ENCODE measurements at places on chromosomes 7 and 10.

DNA sequence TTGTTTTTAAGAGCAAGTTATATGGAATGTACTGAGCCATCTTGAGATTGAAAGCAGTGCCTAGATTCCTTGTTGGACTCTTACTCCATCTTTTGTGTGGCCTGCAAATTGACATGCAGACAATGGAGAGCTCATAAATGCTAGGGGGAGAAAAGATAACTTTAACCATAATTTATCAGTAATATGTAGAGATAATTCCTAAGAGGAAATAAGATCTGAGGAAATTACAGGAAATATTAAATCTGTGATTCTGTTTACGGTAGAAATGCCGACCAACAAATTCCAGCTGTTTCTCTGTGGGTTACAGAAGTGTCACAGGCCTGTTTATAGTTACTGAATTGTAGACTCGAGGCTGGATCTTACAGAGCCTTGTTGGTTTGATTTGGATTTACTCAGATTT lies 348.0 kb downstream of the SUGCT start:
- DNase-seq = no peak

- no peak for DNase-seq
Observed at GRCh38 chr7:147700702-147701101, 889.9 kb upstream of the C7orf33 start.

GRCh38 chr10:93272884-93273675 lies 199.4 kb downstream of the CYP26A1 start:
- DNase-seq = no peak

DNA sequence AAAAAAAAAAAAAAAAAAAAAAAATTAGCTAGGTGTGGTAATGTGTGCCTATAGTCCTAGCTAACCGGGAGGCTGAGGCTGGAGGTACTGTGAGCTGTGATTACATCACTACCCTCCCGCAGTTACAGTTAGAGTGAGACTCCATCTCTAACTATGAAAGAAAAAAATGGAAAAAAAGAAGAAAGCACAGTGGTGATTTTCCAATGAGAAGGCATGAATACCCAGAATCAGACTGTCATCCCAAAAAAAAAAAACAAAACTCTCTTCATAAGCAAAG lies 269.9 kb upstream of the MKLN1 start:
- DNase-seq = no peak

- no peak for DNase-seq
Observed at GRCh38 chr7:20513897-20514296, 101.6 kb upstream of the ABCB5 start.

DNA sequence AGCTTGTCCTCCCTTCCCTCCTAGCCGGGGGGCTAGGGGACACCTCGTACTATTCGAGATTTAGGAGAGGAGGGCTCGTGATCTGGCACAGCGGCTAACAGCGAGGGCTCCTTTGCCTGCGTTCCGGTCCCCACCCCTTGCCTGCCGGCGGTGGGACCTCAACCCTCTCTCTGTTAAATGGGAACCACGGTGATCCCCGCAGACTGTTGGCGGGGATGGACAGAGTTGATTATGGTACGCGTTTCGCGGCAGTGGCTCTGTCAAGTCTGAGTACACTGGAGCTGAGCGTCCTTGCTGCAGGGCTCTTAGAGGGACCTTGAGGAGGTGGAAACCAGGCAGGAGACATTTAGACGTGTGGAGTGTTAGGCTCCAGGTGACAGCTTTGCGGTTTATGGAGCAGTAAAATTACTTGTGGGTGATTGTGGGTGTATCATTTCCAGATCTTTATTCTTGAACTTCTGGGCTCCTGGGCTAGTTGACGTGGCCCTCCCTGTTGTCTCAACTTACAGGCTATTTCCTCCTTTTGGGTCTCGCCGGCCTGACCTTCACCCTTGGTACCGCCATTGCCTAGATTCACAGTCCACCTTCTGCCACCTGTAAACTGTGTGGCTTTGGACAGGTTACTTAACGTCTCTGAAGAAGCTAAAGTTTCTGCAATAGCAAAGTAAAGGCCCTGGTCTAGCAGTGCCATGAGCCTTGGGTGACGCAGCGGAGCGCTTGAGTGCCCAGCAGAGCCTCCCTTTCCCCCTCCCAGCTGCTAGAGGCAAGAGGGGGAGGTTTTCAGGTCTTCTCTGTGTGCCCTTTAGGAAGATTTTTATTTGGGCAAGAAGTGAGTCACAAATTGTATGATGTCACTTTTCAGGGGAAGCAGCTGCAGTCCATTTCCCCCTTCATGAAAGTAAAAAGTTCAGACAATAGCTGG lies 739 bp downstream of the CASP7 start:
- peak; percentile 16 for DNase-seq

- DNase-seq = no peak
Observed at GRCh38 chr7:2497500-2498336, 21.5 kb upstream of the GRIFIN start.

DNA sequence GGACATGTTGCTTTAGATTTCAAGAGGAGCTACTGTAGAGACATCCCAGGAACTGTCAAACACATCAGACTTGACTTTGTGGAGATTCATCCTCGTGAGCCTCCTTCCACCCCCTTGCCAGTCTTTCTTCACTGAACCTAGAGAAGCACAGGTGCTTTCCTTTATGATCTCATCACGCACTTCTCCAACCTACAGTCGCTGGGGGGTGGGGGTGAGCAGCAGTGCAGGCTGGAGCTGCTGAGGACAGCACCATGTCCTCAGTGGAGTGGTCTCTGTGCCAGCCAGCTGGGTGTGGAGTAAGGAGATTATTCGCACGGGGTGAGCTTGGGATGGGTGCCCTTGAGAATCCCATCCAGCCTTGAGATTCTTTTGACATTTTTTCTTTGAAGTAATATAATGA lies 88.1 kb downstream of the VOPP1 start:
- no peak for DNase-seq

DNA sequence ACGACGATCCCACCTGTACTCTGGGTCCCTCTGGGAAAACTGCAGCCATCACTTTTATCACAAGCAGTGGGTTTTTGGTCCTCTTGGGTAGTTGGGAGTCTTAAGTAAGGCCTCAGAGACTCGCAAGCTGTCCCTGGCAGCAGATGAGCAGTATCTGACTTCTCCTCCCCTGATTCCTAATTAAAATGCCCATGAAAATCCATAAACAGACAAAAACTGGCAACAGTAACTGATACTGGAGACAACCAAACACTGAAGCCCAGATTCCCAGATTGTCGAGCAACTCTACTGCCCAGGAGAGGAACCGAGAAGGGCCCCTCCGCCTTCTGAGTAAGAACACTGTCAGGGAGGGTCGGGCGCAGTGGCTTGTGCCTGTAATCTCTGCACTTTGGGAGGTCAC lies 333.8 kb downstream of the CALN1 start:
- DNase-seq = no peak

All from effector CD4-positive, alpha-beta T cell (primary cell).